ENCODE measurements at places on chromosomes 5 and 9.

- no peak for DNase-seq
Observed at GRCh38 chr5:155275222-155275621, 261.7 kb downstream of the KIF4B start.

DNA sequence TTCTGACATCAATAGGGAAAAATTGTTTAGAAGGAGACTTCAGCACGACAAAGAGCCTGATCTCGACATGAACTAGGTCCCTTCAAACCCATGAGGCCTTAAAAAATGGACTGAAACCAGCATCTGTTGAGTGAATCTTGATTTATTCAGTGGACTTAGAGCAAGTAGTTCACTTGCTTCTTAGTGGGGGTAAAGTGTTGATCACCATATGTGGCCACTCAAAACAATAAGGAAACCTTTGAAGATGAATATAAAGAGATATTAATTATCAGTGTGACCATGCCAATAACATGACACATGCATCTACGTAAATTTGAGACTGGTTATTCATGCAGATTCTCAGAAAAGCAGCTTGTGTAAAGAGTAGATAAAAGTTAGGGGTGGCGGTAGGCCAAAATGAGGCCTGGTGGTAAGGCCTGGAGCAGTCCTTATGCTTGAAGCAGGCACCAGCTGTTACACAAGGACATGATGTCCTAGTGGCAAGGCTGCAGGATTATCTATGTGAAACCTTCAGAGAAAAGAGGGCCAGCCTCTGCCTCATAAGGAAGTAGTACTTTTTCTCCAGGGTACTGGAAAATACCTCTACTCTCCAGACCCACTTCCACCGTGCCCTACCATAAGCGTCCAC lies 61.3 kb downstream of the S1PR3 start:
- DNase-seq = no peak

DNA sequence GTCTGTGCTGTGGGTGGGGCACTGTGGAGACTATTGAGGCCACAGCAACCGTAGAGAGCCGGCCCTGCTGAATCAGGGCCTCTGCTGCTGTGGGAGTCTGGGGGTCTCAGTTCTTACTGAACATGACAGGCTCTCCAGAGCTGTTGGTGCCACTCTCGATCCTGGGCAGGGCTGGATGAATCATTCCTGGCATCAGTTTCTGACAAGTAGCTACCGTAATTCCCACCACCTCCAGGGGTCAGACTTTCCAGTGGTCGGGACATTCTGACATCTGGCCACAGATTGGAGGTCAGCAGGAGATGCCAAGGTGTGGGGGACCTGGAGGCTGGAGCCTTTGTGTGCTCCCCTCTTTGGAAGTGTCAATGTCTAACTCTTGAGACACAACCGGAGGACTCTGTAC lies 188.4 kb downstream of the IRX2 start:
- no peak for DNase-seq

GRCh38 chr5:39500551-39501175 lies 75.9 kb upstream of the DAB2 start:
- DNase-seq = no peak

- DNase-seq = no peak
Observed at GRCh38 chr5:142569905-142570304, 116.0 kb downstream of the FGF1 start.

DNA sequence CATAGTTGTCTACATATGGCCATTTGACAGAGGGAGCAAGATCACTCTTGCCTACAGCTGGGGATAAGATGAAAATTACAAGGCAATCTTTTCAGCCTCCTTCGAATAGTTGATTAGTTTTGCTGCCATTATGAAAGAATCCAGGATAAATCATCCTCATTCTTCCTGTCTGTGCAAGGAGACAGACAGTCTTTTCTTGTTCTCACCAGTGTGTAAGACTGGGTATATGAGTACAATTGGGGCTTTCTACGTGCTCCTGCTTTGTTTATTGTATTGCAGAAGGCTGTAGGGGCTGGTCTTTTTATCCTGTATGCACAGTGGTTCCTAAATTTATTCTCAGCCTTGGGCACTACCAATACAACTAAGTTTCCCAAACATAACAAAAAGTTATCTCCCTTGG lies 76.8 kb downstream of the SPEF2 start:
- DNase-seq = no peak

GRCh38 chr5:124996764-124997077 lies 250.3 kb upstream of the ZNF608 start:
- no peak for DNase-seq

DNA sequence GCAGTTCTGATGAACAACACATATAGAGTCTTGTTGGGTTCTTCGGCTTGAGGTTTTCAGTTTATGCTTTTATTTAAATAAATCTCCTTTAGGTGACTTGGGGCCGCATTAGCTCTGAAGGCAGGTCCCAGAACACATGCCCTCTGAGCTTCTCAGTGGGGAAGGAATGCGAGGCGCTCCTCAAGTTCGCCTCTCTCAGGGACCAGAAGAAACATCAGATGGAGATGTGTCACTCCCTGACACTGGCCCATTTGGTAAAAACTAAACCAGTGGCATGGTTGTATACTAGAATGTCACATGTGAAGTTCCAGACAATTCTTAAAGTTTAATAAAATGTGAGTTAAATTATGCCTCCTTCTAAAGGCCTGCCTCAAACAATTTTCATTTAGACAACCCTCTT lies 1.9 kb downstream of the MACROH2A1 start:
- no peak for DNase-seq

DNA sequence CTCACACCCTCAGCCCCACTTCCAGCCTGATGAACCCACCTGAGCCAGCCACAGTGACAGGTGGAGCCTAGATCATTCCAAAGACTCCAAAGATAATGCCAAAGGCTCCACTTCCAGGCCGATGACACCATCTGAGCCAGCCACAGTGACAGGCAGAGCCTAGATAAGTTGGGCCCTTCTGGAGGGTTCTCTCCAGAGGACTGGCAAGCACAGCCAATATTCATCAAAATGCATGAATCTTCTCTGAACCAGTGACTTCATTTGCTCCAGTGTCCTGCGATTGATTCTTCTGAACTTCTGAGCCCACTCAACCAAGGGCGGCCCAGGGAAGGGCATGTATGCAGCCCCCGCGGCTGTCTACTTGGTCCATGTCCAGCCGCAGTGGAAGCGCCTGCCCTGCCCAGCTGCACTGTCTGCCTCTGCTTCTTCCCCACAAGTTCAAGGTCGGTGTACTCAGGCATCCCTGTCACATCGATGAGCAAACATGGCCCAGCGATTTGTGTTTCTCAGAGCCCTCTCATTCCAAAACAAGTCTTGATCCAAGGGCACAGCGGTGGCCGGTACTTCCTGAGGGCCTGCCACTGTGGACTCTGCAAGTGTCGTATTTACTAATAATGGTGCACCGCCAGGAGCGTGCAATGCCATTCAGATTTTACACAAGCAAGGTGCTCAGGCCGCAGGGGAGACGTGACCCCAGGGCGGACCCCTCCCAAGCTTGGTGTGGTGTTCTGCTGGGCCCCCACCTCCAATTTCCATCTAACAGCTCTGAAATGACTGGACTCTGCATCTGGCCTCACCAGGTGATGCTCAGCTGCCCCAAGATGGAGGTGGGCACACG lies 107.0 kb downstream of the VAV2 start:
- DNase-seq = no peak
